CD4-positive, alpha-beta T cell treated with Interleukin-4 for 4 hours (primary cell): ENCODE measurements at places on chromosomes 6 and 20.

DNA sequence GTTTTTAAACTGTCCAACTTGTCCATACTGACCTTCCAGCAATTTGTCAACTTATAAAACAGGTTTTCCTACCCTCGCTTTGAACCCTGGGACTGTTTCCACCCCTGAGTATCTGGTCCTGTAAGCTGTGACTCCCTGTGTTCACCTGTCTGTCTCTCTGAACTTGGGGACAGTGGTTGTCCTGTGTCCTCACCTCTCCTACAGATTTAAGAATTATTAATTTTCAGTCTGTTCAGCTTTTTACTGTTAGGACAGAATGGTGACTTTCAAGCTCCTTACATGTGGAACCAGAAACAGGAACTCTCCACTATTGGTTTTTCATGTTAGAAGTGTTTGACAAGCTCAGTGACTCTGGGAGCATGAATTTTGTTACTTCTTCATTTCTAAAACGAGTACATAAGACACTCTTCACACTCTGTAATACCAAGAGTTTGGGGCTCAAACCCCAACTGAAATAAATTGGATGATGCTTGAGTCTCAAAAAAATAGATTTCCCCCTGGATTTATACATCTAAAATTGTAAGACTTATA lies 713.9 kb downstream of the COL12A1 start:
- DNase-seq, result no peak

DNA sequence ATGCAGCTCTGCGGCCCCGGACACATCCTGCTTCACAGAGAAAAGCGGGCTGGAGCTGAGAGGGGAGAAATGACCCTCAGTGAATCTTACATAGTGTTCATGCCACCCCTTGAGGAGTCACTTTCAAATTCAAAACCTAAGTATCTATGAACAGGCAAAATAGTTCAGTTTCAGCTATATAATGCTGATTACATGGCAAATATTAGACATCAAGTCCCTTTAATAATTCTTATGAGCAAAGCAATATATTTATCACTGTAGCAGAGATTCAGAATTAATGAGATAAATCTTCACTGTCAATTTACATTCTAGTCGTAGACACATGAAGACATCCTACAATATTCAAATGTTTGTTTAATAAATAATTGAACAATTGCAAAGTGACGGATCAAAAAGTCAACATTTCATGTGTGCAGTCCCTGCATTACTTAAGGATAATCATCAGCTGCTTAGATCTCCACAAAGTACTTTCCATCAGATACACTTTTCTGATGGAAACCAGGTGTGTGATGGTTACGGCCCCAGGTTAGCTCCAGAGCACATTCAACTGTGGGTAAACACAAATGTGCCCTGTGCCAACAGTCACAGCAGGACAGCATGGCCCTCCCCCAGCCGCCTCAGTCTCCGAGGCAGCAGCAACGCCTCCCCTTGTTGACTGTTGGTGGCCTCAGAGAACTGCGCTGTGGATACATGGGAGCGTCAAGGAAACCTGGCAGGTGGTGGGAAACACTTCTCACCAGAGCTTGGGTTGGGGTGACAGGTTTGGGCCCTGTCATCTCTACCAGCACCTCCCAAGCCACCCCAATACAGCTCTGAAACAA lies 787 bp upstream of the PRR18 start:
- DNase-seq, result no peak

DNA sequence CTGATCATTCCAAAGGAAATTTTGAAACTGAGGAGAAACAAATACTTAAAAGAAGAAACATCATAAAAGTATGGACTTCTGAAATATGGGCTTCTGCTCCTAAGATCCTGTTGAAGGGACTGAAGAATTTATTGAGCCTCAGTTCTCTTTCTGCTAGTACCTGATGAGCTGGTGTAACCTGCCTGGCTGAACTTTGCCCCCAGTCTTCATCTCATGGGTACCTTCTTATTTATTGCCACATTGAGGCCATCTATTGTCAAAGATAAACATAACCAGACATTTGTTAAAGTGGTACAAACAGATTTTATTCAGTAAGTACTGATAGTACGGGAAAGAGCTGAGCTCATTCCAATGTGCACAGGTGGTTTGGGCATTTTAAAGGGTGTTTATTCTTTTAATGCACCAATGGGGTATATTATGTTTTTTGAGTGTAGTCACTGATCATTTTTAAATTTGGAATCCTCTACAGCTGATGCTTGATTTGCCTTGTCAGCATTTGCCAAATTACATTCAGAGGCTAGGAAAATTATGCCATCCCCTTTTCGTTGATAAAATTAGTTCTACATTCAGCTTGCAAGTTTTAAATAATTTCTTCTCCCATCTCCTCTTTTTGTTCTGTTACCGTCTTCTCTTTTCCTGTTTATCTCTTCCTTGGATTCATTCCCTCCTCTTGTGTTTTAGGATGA lies 118.2 kb downstream of the PRIM2 start:
- no peak for DNase-seq

DNA sequence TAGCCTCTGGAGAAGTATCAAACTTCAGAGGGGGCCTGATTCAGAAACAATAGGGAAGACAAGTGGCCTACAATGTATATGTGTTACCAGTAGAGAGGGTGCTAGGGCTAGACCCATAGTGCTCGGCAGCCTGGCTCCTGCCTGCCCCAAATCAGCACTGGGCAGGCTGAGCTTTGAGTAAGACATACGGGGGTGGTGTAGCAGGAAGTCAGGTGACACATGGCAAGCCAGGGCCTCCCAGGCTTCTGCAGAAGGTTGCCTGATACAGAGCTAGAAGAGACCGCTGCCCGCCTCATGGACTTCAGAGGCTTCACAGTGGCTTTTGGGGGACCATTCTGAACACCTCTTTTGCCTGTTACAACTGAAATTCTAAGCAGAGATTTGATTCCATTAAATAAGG lies 43.4 kb downstream of the RALY start:
- peak; percentile 46 for DNase-seq

GRCh38 chr6:91822581-91822980 lies 1235.7 kb upstream of the MAP3K7 start:
- no peak for DNase-seq

- DNase-seq, result no peak
Observed at GRCh38 chr20:37414224-37415035, 68.5 kb downstream of the SRC start.

- DNase-seq, result no peak
Observed at GRCh38 chr6:129281168-129281796, 398.3 kb downstream of the LAMA2 start.

DNA sequence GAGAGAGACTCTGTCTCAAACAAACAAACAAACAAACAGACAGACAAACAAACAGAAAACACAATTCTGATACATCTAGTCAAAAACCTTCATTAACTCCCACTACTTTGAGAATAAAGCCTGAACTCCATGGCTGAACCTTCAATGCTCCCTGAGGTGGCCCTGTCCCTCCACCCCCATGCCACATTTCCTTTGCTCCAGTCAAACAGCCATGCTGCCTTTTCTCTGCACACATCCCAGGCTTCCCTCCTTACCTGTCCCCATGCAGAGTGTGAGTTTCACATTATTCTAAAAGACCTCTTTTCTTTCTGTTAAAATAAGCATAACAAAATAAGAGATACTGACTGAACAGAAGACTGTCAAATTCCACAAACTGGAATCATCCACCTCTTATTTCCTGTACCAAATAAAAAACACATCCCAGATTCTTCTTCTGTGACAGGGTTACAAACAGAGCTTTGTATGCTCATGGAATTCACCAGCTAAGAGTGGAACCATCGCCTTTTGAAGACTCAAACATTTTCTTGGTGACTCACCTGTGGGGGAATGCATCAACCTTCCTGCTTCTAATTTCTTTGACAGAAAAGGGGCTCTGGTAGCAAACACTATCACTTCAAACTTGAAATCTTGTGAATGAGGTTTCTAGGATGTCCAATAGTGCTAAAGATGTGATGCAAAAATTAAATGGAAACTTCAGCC lies 71.0 kb upstream of the SLC22A16 start:
- no peak for DNase-seq

- DNase-seq, result no peak
Observed at GRCh38 chr6:88914895-88915598, 48.4 kb downstream of the RNGTT start.

DNA sequence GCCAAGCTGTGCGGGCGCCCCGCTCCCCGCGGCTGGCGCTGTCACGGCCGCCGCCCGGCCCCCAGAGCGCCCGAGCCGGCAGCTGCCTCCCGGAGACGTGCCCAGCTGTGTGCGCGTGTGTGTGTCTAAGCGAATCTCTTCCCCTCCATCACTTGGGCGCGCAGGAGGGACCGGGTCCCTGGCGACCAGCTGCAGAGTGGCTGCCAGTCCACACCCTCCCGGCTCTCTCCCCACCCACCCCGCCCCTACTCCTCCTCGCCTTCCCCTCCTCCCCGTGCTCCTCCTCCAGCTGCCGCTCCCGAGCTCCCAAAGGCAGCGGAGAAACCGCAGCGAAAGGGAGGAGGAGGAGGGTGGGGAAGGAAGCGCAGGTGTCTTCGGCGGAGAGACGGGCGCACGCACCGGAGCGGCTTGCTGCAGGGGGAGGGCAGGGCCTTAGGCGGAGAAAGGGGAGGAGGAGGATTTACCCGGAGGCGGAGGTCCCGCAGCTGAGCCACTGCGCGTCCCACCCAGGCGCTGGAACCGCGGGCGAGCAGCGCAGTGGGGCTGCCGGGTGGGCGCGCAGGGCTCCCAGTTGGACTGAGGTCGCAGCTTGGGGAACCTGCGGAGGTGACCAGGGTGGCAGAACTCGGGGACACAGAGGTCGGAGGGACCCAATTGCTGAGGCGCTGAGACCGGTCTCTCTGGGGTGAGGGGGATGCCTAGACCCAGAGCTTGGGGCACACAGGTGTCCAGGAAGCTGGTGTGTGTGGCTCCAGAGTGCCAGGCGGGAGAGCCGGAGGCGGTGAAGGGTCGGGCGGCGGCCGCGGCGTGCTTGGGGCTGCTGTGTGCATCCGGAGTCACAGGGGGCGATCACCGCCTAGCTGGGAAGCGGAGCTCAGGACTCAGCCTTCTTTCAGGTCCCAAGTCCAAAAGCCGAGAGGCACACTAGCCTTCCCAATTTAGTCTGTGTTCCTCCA lies at the start of gene HS3ST5:
HS3ST5 (minus strand) TSS at position 198 of the 956 bp plus-strand sequence. CDS start 280,178 bp downstream, outside the sequence.
- DNase-seq, result no peak

DNA sequence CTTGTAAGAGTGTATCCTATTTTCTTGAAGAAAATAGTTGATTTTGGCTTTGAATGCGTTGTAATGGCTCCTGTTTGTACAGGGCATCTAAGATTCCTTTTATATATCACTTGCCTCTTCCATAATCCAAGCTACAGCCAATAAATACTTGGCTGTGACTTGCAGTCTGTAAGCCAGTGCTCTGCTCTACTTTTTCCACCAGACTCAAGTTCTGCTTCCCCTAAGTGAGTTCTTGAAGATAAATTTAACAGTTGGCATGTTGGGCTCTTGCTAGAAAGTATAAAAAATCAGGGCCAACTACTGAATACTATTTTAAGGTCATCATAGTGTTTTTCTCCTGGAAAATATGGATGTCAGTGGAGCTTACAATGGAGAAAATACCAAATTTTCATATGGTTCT lies 36.5 kb upstream of the SCGN start:
- DNase-seq, result no peak

- DNase-seq, result no peak
Observed at GRCh38 chr20:47809161-47809960, 24.1 kb upstream of the SULF2 start.
